ENCODE measurements at places on chromosomes 4 and X.

- DNase-seq, result no peak
These were observed 247.9 kb upstream of the POF1B start for GRCh38 chrX:85627363-85627762.

DNA sequence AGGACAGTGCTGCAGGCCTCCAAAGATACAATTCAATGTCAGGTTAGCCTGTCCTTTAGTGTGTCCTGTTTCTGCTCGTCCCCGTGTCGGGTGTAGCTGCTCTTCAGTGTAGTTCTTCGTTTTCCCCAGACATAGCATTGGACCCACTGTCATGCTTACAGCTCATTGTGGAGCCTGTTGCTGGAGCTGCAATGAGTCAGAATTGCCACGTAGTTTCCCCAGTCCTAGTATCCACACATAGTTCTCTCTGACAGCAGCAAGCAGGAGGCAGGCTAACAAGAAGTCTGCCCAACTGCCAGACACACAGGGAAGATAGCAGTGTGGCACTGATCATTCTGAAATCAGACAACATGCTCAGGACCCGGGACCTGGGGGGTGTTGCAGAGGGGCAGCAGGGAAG is 49.2 kb downstream of the MOSPD2 start:
- DNase-seq, result no peak

DNA sequence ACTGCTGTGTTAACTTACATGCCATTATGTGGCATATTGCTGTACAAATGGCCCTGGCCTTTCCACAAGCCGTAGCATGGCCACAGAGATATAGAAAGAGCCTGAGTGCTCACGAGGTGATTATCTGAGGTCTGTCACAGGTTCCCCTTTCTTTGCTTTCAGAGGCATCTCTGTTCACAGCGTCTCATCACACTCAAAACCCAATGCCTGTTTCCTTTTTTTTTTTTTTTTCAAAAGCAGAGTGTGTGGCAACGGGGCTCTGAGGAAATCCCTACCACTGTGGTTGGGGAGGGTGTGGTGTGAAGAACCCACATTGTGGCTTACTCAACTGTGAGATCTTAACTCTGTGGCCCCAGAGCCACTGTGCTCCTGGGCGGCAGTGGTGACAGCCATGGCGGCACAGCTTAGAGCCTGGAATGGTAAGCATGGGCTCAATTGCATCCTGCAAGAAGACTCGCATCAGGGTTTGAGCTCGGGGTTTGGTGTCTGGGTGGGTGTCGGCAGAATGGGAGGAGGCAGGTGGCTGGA is 30.8 kb downstream of the RTL5 start:
- no peak for DNase-seq

DNA sequence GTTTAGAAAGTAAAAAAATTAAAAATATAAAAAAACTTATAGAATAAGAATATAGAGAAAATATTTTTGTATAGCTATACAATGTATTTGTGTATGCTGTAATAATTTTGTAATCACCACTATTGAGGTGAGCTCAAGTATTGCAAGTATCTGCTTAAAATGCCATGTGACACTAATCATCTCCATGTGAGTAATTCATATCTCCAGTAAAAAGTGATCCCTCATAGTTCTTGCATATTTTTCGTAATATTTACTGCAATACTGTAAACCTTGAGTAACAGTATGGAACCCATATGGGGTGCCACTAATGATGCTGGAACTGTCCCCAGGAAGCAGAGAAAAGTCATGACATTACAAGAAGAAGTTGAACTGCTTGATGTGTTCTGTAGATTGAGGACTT is 43.2 kb upstream of the HUWE1 start:
- DNase-seq, result no peak

DNA sequence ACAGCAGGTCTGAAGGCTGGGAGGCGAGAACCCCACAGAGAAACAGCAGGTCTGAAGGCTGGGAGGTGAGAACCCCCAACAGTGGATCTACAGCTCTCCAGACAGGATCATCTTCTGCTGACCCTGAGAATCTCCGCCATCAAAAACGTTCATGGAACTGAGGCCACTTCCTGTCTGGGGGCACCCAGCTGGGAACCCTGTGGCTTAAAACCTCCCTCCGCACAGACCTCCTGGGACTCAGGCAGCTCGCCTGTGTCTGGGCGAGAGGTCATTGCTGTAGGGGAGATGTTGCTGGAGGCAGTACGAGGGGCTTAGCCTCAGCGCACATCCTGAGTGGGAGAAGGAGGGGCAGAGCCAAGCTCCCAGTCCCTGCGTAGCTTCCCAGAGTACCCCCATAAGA is 15.1 kb upstream of the CLDN24 start:
- DNase-seq, result no peak

GRCh38 chrX:2521927-2522386 is 21.2 kb upstream of the DHRSX start:
- no peak for DNase-seq

- DNase-seq, result no peak
These were observed 45.2 kb upstream of the TRIM2 start for GRCh38 chr4:153159016-153159415.

- DNase-seq, result no peak
These were observed 24.4 kb downstream of the RTL5 start for GRCh38 chrX:72107320-72107719.

DNA sequence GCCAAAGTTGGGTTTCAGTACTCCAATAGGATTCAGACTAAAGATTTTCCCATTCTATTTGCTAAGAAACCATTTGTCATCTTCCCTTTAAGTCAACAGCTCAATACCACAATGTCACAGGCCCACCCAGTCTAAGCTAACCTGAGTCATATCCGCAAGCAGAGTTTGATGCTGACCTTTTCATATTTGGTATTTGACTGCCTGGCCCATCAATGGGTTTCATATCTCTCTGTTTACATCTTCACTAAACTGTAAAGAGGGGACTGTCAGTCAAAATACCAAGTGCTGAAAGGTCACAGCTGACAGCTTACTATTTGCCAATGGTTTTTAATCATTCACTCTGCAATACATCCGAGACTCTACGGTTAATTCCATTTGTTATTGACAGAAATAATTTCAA is 707.5 kb upstream of the ACTRT1 start:
- no peak for DNase-seq

DNA sequence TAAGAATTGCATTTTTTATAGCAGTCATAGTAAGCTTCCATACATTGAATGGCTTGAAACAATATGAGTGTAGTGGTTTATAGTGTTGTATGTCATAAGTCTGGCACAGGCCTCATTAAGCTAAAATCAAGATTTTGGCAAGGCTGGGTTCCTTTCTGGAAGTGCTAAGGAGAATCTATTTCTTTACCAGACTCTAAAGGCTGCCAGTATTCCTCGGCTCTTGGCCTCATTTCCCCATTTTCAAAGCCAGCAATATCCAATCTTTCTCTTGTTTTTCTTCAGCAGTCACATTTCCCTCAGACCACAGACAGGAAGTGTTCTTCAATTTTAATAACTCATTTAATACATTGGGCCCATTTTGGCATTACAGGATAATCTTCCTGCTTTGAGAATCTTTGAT is 1155.5 kb upstream of the PABPC4L start:
- DNase-seq, result no peak

DNA sequence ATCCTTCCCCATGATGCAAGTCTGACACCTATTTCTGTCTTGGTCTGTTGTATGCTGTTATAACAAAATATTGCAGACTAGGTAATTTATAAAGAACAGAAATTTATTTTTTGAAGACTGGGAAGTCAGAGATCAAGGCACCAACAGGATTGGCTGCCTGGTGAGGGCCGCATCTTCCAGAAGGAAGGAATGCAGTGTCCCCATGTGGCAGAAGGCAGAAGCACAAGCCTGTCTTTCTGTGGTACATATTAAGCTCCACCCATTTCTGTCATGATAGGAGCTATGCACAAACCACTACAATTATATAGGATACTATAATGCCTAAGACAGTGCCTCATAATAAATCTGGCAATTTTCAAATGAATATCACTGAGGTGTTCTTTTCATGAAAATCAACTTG is 502.3 kb upstream of the DIAPH2 start:
- no peak for DNase-seq

- no peak for DNase-seq
These were observed 159.2 kb upstream of the FAM241A start for GRCh38 chr4:111986095-111986494.

DNA sequence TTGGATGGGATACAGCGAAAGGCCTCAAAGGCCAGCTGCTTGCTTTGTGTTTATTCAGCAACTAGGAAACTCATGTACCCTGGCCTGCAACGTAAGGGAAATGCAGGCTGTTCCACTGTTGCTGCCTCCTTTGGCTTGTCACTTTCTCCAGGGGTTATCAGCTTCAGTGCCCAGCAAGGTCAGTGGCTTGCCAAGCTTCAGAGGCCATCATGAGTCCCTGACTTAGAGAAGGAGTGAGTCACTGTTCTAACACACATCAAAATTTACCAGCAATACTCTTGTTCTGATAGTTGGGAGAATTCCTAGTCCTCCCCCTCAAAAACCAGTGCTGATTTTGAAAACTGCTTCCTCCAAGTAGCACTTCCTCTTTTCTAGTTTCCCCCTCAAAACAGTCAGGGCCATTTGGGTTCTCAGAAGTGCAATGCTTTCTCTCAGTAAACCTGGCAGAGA is 250.8 kb downstream of the ARHGAP24 start:
- DNase-seq, result peak; percentile 47

Measured in left hindlimb (tissue), 1 donor.